Pulmonary artery endothelial cell (primary cell): ENCODE measurements at places on chromosomes 6 and 20.

DNA sequence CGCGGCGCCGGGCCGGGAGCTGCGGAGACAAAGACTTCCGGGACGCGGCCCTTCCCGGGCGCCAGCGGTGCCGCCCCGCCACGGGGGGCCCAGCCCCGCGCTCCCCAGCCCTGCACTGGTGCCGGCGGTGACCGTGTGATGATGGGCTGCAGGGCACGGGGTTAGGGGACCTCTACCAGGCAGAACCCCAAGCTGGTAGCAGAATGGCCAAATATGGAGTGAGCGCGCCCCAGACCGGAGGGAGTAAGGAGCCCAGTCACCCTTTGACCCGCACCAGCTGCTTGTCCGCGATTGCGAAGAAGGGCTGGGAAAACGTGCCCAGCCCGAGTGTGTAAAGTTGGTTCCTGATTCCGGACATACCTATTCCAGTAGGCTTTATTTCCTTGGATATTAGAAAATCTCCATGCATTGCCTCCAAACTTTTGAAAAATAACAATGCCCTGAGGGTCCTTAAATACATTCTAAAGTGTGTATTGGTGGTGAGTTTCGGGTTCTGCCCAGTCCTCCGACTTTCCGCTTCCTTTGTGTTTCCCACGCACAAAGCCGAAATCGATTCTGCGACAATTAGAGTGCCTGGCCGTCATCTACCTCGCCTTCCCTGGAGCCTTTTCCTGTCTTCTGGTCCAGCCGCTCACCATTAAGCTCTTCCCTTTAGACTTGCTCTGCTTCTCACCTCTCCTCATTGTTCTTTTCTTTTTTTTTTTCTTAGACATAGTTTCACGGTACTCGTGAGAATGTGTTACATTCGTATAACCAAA lies 1.1 kb downstream of the ABRACL start:
- DNase-seq, result no peak

DNA sequence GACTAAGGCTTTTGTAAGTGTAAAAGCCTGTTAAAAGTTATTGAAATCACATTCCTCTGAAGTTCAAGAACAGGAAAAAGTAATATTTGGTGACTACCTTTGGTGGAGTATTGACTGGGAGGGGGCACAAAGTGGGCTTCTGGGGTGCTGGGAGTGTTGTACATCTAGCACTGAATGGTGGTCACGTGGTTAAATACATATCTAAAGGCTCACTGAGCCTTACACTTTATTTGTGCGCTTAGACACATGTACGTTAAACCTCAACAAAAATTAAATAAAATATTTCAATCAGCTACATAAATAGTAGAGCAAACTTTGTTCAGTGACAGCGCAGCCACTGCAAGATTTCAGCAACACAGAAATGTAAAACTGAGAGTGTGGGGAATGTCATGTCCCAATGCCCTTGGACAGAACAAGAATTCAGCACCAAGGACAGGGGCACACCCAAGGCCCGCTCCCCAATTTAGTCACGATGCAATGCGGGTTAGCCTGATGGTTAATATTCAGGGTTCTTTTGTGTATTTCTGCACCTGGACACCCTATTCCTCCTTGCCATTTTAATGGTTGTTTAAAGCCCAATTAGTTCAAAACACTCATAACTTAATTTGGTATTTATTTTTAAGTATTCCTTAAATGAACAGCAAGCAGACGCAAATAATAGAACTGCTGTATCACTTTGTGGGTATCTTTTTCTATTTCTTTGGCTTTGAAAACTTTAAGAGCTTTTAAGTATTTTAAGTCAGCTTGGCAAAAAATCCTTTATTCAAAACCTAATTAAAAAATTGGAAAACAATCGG lies 37.4 kb downstream of the ANGPT4 start:
- DNase-seq, result no peak

DNA sequence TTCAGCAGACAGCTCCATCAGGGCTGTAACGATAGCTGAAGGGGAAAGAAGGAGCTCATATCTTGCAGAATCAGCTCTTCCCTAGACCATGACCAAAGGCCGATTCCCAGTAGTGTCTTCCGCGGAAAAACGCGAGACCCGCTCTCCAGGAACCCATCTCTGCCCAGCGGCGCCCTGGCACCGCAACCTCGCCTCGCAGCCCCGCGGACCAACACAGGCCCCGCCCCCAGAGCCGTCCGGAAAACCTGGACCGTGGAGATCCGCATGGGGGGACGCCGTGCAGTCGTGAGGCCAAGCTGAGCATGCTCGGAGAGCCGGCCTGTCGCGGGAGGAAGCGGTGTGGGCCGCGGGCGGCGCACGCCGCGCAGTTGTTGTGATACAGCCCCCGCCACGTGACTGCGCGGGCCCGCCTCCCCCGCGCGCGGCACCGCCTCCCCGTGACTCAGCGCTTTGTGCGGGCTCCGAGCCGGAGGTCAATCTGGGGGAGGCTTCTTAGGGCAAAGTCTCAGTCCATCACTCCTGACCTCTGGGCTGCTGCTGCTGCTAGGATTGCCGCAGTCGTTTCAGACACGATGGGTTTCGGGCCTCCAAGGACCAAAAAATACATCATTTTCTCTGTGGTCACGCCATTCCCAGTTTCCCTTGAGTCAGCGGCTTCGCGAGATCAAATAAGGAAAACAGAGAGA lies 3.1 kb upstream of the GCLC start:
- DNase-seq, result peak; percentile 91

DNA sequence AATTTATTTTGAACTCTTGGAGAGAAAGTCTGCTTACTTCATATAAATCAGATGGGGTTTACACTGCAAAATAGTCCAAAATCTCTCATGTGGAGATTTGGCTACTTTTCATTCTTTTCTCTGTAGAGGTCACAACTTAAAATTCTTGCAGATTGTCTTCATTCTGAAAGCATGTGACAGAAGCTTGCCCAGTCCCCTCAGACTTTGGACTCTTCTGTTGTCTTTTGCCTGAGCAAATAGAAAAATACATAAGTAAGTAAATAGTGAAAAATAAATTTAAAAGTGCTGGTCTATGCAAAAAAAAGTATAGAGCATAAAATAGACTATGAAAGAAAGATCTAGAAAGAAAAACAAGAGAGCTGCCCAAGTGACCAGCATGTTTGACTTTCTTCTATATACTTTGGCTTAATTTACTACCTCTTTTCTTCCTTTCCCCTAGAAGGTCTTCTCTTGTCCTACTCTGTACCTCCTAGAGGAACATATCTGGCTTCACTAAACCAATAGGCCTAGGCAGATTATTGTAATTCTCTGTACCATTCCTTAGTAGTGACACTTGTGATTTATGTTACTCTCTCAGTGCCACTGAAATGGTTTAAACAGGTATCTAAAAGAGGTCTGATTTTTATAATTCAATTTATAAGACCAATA lies 260.9 kb downstream of the TENT5A start:
- DNase-seq, result no peak

DNA sequence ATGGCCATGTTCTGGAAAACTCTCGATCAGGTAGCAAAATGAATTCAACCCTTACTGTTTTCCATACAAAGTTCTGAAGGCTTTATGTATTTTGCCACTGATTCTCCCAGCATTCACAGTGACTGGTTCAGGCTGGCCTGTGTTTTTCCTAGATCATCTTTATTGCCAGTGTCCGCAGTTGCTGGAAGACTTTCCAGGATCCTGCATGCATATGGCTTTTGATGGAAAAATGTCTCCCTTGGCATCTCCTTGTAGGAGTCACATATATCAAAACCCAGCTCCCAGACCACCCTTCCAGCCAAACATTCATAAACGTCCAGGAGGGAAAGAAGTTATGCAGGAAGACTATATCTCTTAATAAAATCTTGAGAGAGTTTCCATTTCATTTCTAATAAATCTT lies 588.8 kb downstream of the MAFB start:
- DNase-seq, result no peak

DNA sequence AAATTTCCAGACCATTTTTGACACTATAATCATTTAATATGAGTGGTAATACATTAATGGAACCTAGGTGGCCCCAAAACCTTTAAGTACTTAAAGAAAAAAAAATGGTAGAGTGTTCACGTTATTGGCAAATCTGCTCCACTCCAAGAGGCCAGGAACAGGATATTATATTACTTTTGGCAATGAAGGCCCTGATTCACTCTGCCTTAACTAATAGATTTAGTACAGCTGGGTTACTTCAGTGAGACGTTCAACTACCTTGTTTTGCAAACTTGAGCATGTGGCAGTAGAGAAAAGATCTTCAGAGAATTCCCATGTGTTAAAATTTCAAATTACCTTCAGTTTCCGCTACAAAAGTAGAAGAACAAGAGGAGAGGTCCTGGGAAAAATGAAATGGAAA lies 12.8 kb downstream of the ADNP start:
- no peak for DNase-seq

DNA sequence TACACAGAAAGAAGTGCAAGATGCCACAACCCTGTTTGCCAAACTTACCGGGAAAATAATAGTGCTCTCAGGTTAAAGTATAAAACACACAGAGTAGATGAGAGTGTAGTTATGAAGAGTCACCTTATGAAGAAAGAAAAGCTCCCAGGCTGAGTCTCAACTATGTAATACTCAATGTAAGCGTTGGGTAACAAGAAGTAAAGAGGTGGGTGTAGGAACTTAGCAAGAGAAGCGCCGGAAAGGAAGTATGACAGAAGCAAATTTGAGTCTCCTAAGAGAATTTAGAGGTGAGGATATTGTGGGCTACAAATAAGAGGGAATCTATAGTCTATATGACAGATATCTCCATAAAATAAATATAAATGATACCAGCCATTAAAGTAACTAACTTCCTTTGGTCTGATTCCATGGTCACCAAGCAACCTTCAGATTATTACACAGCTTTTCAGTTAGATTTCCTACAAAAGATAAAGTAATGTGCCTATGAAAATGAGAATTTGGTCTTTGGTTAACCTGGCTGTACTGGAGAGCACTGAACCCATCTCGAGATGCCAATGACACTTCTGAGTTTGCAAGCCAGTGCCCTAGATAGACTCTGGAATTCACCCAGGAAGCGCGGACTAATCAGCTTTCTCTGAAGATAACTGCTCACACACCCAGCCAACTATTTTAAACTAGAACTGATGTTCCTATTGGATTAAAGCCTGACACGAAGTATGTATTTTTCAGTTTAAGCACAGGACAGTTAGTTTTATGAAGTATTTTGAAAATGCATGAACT lies 1.8 kb downstream of the TUBE1 start:
- DNase-seq, result no peak

DNA sequence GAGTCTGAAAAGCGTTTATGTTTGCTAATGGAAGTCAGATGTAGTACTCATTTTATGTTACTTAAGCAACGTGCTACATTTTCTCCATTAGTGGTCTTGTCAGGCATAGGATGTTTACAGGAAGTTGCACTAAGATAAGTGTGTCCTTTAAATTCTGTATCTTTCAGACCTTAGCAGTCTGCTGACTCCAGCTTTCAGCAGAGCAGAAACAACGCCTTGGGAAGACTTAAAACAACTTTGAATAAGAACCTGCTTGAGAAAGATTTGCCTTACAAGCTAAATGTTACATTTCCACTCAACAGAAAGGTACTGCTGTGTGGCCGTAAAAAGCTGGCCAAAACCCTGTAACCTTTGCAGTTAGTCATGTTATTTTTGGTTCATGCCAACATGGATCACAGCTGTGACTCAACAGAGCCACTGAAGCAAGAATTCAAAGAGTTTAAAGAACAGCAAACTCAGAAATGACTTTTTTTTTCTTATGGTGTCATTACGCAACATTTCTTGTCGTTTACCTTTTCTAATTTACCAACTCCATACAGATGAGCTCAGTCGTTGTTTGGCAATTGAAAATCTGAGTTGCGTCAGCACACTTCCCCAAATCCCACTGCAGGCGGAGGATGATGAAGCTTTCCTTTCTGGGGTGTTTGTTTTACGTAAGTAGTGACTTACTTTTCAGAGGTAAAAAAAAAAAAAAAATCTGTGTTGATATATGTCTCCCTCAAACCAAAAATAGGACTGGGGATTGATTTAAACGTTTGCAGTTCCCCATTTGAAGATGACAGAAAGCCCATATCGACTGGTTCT lies 27.9 kb upstream of the BMP6 start:
- DNase-seq, result peak; percentile 43

- DNase-seq, result no peak
Observed at GRCh38 chr20:24022621-24023180, 34.1 kb upstream of the GGTLC1 start.

DNA sequence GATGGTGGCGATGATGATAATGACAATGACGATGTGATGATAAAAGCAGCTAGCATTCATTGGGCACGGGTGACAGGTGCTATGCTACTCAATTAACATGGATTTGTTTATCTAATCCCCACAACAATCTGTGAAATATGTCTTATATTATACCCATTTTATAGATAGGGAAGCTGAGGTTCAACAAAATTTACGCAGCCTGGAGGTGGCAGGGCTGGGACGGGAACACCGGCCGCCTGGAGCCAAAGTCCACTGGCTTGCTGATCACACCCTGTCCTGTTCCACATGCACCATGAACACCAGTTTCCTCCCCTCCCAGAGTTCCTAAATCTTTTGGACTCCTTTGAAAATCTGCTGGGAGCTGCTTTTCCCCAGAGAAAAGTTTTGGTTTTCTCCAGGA lies 23.0 kb downstream of the RIMS4 start:
- no peak for DNase-seq

GRCh38 chr6:158835616-158836221 lies 16.6 kb upstream of the EZR start:
- DNase-seq, result no peak

DNA sequence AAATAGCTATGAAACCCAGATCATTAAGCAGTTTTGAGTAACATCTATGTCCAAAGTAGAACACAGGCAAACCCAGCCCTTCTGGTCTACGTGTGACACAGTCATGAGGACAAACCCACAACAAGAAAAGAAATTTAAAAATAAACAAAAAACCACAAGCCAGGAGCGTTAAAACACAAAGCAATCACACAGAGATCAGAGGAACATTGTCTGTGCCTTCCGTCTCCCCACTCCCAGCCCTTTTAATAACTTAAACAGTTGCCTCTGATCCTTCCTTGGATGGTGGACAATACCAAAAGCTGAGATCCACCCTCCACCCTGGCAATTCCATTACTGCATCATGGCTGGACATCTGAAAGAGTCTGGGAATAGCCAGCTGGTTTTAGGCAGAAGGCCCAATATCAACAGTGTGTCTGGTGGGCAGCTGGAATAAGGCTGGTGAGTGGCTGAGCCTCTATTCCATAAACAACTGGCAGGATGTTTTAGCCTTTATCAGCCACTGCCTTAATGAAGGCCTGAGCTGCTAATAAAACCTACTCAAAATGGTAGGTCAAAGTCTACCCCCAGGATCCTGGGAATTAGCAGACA lies 15.7 kb upstream of the LAMA4 start:
- no peak for DNase-seq

DNA sequence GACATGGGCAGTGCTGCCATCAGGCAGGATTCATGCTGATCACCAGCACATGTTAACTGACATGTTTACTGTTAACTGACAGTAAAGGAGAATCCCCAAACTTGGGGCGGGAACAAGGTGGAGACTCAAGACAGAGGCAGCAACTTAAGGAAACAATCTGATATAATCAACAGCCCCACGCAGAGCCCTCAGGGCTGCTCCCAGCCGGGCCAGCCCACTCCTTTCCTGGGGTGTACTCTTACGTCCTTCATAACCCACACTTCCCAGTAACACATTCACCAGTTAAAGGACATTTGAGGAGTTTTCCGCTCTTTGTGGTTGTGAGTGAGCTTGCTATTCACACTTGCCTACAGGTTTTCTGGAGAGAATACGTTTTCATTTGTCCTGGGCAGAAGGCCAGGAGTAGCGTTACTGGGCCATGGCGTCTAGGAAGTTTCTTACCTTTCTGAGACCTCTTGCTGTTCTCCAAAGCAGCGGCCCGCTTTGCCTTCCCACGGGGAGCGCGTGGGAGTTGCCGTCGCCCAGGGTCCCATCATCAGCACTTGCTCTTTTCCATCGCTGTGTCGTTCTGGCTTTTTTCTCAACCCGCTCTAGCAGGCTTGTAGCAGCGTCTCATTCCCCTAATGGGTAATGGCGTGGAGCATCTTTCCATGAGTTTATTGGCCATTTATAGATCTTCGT lies 56.4 kb downstream of the FOXF2 start:
- DNase-seq, result no peak
